Stimulated activated CD8-positive, alpha-beta memory T cell treated with anti-CD3 and anti-CD28 coated beads, Interleukin-15, amount 100 ng/mL, for 1 hour (primary cell): ENCODE measurements at places on chromosomes 5 and 9.

GRCh38 chr5:81409361-81409760 lies 15.4 kb upstream of the ACOT12 start:
- no peak for DNase-seq

DNA sequence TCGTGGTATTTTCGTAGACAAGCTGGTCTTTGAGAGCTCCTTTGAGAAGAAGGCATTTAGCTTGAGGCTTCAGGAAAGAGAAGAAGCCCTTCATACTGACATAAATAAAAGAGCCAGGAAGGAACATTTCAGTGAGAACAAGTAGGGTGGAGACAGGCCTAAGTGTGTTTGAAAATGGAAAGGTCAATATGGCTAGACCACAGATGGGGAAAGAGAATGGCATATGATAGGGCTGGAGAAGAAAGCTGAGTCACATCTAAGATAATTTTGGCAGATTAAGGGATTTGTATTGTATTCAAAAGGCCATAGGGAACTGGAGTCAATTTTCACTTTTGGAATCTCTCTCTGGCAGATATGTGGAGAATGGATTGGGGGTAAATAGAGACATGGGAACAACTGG lies 374.9 kb downstream of the TMEM38B start:
- no peak for DNase-seq

DNA sequence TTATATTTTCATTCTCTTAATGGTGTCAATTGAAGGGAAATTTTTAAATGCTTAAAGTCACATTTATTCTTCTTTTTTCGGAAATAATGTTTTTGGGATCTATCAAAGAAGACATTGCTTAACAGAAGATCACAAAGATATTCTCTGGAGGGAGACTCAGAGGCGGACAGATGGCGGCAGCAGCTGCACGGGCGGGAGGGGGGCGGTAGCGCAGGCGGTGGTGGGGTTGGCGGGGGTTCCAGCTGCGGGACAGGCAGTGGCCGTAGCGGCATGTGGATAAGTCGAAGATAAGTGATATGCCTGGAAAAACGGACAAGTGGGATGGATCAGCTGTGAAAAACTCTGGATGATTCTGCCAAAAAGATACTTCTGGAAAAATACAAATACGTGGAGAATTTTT lies 31.6 kb upstream of the ZDHHC11B start:
- DNase-seq: no peak

GRCh38 chr5:33423018-33423630 lies 17.6 kb upstream of the TARS1 start:
- DNase-seq: no peak

- no peak for DNase-seq
These were observed 74.0 kb upstream of the SLC25A51 start for GRCh38 chr9:37977851-37978480.

DNA sequence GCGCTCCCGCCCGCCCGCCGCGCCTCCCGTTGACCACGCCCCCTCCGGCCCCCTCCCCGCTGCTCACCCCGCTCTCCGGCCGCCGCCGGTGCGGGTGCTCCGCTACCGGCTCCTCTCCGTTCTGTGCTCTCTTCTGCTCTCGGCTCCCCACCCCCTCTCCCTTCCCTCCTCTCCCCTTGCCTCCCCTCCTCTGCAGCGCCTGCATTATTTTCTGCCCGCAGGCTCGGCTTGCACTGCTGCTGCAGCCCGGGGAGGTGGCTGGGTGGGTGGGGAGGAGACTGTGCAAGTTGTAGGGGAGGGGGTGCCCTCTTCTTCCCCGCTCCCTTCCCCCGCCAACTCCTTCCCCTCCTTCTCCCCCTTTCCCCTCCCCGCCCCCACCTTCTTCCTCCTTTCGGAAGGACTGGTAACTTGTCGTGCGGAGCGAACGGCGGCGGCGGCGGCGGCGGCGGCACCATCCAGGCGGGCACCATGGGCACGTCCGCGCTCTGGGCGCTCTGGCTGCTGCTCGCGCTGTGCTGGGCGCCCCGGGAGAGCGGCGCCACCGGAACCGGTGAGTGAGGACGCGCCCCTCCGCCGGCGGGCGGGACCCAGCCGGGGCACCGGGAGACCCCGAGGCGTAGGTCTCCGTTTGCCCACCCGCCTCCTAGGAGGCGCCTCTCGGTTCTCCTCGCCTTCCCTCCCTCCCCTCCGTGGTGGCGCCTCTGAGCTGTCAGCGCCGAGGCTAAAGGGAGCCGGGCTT lies at the start of gene VLDLR:
Gene VLDLR (plus strand): TSS at position 66 of the 739 bp plus-strand sequence. CDS start 403 bp downstream, at position 469.
- DNase-seq: no peak

DNA sequence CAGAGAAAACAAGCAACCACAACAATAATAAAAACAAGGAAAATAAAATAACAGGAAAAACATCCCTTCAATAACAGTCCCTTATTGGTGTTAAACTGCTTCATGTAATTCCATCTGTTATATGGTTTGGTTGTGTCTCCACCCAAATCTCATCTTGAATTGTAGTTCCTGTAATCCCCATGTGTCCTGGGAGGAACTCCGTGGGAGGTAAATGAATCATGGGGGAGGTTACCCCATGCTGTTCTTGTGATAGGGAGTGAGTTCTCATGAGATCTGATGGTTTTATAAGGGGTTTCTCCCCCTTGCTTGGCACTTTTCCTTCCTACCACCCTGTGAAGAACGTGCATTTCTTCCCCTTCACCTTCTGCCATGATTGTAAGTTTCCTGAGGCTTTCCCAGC lies 369.8 kb downstream of the TMEM232 start:
- no peak for DNase-seq

- DNase-seq: no peak
These were observed 1.5 kb downstream of the CLIC3 start for GRCh38 chr9:136994888-136995230.

DNA sequence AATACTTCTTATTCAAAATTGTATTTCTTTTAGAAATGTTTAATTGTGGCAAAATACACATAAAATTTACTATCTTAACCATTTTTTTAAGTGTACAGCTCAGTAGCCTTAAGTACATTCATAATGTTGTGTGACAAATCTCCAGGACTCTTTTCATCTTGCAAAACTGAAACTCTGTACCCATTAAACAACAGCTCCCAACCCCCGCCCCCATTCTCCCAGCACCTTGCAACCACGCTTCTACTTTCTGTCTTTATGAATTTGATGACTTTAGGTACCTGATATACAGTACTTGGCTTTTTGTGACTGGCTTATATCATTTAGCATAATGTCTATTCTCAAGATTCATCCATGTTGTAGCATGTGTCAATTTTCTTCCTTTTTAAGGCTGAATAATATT lies 2.8 kb upstream of the IL5 start:
- no peak for DNase-seq

DNA sequence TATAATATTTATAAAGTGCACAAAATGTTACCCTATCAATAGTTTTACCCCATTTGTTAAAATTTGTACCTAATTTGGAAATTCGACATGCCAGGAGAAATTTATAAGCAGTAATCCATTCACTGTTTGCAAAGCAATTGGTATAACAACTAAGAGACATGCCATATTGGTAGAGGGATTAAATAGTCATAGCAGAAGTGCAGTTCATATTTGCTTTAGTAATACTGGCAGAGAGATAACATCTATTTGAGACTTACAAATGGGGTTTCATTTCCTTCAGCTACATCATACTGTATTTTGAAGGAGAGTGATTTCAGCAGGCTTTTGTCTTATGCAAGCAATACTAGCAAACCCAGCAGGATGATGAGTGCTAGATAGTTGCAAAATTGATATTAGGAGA lies 610.4 kb upstream of the CDH10 start:
- no peak for DNase-seq

- no peak for DNase-seq
These were observed 34.4 kb downstream of the DOCK8 start for GRCh38 chr9:249025-249424.

DNA sequence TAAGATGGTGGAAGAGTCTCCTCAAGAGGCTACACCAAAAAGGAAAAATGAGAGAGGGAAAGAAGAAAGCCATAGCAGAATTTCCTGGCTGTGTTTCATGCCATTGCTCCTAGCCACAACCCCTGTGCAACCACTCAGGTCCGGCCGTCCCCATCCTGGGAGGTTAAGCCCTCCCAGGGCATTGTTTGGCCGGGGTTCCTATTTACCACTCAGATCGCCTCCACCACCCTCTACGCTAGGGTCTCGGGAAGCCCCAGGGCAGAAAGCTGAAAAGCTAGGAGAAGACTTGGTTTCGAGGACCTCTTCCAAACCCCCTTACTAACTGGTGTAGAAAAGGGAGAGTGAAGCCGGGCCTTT lies 715 bp downstream of the RC3H2 start:
- DNase-seq: no peak

DNA sequence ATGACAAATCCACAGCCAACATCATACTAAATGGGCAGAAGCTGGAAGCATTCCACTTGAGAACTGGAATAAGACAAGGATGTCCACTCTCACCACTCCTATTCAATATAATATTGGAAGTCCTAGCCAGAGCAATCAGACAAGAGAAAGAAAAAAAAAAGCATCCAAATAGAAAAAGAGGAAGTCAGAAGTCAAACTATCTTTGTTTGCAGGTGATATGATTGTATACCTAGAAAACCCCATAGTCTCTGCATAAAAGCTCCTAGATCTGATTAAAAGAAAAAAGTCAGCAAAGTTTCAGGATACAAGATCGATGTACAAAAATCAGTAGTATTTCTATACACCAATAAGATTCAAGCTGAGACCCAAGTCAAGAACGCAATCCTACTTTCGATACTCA lies 66.1 kb downstream of the OSMR start:
- DNase-seq: no peak

DNA sequence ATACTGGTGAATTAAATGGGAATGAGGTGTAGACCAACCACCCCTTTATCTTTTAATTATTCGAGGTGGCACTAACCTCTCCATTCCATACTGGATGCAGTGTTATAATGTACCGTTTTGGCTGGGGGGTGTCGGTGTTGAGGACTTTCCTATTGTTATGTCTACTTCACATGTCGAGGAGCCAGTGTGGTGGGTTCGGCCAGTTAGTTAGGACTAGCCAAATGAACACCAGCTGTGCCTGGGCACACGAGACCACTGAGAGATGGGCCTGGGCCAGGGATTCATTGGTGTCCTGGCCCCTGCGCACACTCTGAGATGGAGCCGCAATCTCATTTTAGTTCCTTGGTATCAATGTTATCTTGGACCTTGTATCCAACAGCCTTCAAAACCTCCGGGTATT lies 186.2 kb downstream of the CACNA1B start:
- DNase-seq: no peak

- no peak for DNase-seq
These were observed 7.0 kb downstream of the CCNJL start for GRCh38 chr5:160305319-160305718.
